ENCODE measurements at places on chromosomes 6 and 20. TPM values are rescaled to one million over a fixed set of nuclear protein-coding genes. Genes with fewer than 3 reads are reported as not detected.

Gene RIN2
- 33.8 TPM for total RNA-seq

Gene OR2B6
- total RNA-seq: not detected

Gene SLC13A3
- 2.5 TPM for total RNA-seq

Gene SIRPB1
- total RNA-seq: not detected

GRCh38 chr6:33586108-33586640, 6.1 kb upstream of the BAK1 start:
- H3K36me3 ChIP-seq: no peaks in the 10 kb centered on the region
- peaks cover 10% of the 10 kb centered on the region for H3K4me1 ChIP-seq
- H3K27ac ChIP-seq: no peak overlapping the region
- DNase-seq: no peak
- no peaks in the 10 kb centered on the region for H3K27me3 ChIP-seq
- no peak overlapping the region for H3K4me3 ChIP-seq

GRCh38 chr6:34225551-34225950, 11.1 kb upstream of the HMGA1 start:
- H3K36me3 ChIP-seq: no peaks in the 10 kb centered on the region
- no peak for DNase-seq
- H3K4me1 ChIP-seq: peaks cover 12% of the 10 kb centered on the region
- no peak overlapping the region for H3K27ac ChIP-seq

- H3K4me1 ChIP-seq: peaks cover 26% of the 10 kb centered on the region
- no peaks in the 10 kb centered on the region for H3K27me3 ChIP-seq
- DNase-seq: peak; percentile 83
- peak overlapping the region; percentile 86 for H3K27ac ChIP-seq
- H3K4me3 ChIP-seq: peak overlapping the region; percentile 5
These were observed 176.4 kb downstream of the ARID1B start for GRCh38 chr6:156953479-156954146.

GRCh38 chr6:9112544-9112943, 677.2 kb upstream of the SLC35B3 start:
- no peaks in the 10 kb centered on the region for H3K36me3 ChIP-seq
- no peak for DNase-seq
- H3K27ac ChIP-seq: no peak overlapping the region
- no peaks in the 10 kb centered on the region for H3K4me1 ChIP-seq
- no peaks in the 10 kb centered on the region for H3K27me3 ChIP-seq

- H3K4me3 ChIP-seq: no peak overlapping the region
- peak; percentile 63 for DNase-seq
- peaks cover 6% of the 10 kb centered on the region for H3K27me3 ChIP-seq
- H3K4me1 ChIP-seq: peaks cover 6% of the 10 kb centered on the region
- H3K27ac ChIP-seq: no peak overlapping the region
These were observed 125.0 kb upstream of the MLIP start for GRCh38 chr6:53986165-53986720.

GRCh38 chr6:42507901-42508300, 55.9 kb upstream of the UBR2 start:
- no peaks in the 10 kb centered on the region for H3K36me3 ChIP-seq
- DNase-seq: no peak
- no peaks in the 10 kb centered on the region for H3K4me1 ChIP-seq
- no peak overlapping the region for H3K4me3 ChIP-seq
- H3K27me3 ChIP-seq: no peaks in the 10 kb centered on the region
- no peak overlapping the region for H3K27ac ChIP-seq

DNA sequence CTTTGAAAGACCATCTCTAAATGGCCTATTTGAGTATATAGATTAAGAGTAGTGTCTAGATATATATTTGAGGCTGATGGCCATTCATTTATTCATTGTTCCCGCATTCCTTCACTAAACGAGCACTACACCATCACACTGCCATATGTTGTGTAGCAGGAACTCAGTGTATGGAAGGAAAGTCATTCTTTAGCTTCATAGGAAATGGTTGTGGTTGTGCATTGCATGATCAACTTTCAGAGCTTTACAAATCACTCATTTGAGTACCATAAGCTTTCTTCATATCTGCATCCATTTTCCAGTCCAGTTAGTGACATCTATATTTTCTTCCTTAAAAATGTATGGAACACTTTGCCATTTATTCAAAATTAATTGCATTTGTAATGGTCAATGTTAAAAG, 97.9 kb downstream of the ARID1B start:
- no peak overlapping the region for H3K4me3 ChIP-seq
- no peak overlapping the region for H3K27ac ChIP-seq
- H3K36me3 ChIP-seq: no peaks in the 10 kb centered on the region
- H3K4me1 ChIP-seq: peaks cover 23% of the 10 kb centered on the region
- DNase-seq: no peak

DNA sequence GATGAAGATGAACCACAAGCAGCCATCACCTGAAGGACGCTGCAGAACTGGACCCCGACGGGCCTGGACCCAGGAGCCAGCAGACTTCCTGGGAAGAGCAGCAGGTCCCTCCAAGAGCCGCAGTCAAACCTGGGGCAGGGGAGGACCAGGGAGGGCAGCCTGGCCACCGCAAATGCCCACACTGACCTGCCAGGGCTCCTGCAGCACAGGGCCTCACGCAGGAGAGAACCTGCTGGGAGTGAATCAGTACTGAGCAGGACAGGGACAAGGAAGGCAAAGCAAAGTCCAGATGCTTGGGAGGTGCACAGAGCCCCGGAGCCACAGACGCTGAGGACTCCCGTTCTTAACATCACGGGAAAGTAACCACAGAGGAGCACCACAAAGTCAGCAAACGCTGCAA, 75.2 kb downstream of the TAF4 start:
- DNase-seq: no peak
- H3K4me1 ChIP-seq: peaks cover 10% of the 10 kb centered on the region
- H3K36me3 ChIP-seq: peaks cover 24% of the 10 kb centered on the region
